Non-pigmented ciliary epithelial cell (primary cell): ENCODE measurements at places on chromosomes 16 and 17.

GRCh38 chr17:59275618-59276017 is 55.3 kb downstream of the GDPD1 start:
- DNase-seq: no peak

- DNase-seq: no peak
Measured at GRCh38 chr17:10879190-10879836, 41.4 kb upstream of the PIRT start.

GRCh38 chr16:66254751-66255150 is 111.7 kb upstream of the CDH5 start:
- no peak for DNase-seq

- no peak for DNase-seq
Measured at GRCh38 chr17:32350666-32351418, 885 bp downstream of the ZNF207 start.

DNA sequence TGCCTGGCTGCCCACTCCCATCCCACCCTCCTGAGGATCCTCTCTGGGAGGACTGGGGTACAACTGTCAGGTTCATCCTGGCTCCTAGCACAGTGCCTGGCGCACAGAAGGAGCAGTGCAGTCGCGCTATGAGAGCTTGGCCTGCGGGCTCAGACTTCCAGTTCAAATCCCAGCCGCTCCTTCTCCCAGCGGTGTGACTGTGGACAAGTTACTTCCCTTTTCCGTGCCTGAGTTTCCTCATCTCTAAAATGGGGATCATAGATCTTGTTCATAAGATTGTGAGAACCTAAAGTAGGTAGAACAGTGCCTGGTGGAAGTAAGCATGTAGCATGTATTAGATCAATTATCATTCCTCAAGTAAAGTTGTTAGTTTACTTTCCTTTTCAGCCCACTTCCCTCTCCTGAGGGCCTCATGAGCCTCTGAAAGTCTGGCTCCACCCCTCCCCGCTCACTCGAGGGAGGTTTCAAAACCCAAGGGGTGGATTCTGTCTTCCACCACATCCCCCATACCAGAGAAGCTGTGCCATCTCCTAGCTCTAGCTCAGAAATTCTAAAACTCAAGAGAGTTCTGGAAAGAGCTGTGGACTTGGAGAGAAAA is 19.9 kb upstream of the COL1A1 start:
- no peak for DNase-seq

GRCh38 chr16:89623511-89624261 is 10.2 kb downstream of the DPEP1 start:
- DNase-seq: no peak

DNA sequence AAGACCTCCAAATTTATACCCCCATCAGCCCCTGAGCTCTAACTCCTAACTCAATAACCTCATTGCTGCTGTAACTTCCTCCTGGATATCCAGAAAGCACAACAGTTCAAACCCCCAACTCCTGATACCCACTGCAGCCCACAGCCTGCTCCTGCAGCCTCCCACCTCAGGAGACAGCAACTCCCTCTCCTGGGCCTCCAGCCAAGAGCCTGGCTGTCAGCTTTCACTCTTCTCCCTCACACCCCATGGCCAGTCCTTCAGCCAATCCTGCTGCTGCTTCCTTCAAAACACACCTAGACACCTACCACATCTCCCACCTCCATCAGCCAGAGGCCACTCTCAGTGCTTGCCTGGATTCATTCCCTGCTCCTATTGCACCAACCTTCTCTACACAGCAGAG is 5.4 kb downstream of the GINS2 start:
- no peak for DNase-seq

GRCh38 chr16:24452724-24453123 is 86.6 kb upstream of the RBBP6 start:
- DNase-seq: no peak

DNA sequence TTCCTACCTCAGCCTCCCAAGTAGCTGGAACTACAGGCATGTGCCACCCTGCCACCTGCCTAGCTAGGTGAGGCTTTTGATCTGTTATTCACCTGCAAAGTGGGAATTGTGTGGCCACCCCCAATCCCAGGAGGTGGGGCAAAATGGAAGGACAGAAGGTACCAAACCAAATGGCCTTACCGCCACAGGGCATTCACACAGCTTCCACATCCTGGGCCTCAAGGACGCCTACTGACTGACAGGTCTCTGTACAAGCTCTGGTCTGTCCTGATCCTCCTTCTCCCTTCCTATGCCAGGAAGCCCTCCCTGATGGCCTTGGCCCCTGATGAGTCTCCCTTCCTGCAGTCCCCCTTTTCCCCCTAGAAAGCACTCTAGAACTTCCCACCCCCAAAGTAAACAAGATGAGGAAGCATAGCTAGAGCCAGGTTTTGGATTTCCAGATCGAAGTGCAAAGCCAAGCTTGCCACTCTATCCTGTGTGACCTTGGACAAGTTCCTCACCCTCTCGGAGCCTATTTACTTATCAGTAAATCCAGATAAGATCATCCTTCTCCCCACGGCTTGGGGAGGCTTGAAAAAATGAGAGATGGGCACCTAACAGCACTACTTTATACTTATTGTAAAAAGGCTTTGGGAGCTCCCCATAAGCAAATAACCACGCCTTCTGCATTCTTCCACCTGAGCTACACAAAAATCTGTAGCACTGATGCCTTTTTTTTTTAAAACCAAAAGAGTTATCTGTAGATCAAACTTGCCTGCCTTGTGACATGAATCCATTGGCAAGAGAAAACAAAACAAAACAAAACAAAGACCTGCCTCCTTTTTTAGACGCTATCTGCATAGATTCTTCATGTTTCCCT is 4.5 kb downstream of the PLLP start:
- DNase-seq: no peak

DNA sequence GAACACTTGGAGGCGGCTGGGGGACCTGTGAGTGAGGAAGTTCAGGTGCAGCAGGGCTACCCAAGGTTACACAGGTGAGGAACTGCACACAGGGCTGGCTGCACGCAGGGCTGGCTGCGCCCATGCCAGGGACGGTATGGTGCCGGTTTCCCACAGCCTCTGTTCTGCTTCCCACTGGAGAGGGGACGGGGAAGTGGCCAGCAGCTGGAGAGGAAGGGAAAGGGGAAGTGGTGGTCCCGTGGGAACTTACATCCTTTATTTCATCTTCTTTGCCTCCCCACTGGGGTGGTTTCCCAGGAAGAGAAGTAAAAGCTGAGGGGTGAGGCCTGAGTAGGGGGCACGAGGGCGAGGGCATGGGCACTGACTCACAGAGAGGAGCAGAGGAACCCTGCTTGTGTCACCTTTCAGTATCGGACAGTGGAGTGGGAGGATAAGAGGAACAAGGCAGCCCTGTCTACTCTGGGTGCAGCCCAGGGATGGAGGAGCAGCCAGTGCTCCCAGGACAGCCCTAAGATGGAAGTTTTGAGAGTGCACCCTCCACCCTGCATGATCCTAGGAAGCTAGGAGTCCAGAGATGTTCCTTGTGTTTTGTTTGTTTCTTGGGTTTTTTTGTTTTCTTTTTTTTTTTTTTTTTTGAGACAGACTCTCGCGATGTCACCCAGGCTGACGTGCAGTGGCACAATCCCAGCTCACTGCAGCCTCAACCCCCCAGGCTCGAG is 25.5 kb upstream of the CDH1 start:
- no peak for DNase-seq

- DNase-seq: no peak
Measured at GRCh38 chr16:59342669-59343068, 608.6 kb upstream of the GOT2 start.

DNA sequence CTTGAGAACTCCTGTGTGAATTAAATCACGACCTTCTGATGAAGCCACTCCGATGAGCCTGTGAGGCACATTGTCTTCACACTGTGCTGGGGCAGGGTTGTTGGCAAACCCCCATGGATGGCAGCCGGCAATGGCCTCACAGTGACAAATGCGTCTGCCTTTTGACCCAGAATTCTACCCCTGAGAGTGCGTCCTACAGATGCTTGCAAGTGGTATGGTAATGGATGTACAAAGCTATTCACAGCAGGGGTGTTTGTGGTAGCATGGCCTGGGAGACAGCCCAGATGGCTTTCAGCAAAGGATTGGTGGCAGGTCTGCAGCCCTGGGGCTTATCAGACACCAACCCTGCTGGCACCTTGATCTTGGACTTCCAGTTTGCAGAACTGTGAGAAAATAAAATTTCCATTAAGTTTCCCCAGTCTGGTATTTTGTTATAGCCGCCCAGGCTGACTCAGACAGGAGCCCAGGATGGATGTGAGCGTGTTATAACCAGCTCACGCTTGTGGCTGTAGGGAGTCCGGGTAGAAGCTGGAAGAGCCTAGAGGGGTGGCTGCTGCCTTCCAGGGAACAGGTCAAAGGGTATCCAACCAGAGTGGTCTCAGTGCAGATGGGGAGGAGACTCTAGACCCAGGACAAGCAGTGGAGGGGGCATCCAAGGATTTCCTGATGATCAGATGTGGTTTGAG is 10.1 kb downstream of the AFMID start:
- DNase-seq: no peak

- DNase-seq: no peak
Measured at GRCh38 chr17:79888009-79888540, 48.8 kb upstream of the CBX4 start.

GRCh38 chr16:89150090-89150835 is 21.3 kb upstream of the CDH15 start:
- DNase-seq: no peak

- no peak for DNase-seq
Measured at GRCh38 chr16:78998879-78999278, 601.7 kb downstream of the MAF start.
